ENCODE measurements at places on chromosomes 4 and X.

- H3K27ac ChIP-seq = no peak overlapping the region
- peaks cover 2% of the 10 kb centered on the region for H3K36me3 ChIP-seq
- no peaks in the 10 kb centered on the region for H3K27me3 ChIP-seq
- H3K4me3 ChIP-seq = no peak overlapping the region
- DNase-seq = no peak
- no peaks in the 10 kb centered on the region for H3K4me1 ChIP-seq
These were observed 323.2 kb upstream of the INTU start for GRCh38 chr4:127309369-127310102.

DNA sequence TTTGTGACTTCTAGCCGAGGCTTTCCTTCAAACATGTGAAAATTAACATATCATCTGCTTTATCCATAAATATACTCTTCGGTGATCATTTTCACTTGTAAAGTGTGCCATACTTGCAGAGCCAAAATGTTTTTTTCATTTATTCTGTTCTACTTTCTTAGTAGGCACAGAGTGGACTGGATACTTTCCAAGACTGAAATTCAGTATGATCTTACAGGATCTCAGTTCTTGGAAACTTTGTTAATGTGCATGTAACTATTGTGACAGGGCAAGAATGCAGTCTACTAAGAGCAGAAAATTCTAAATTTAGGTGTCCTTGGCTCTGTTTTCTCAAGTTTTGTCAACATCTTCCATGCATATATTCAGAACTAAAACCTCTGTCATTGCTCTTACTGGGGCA, 284.9 kb downstream of the TEX13A start:
- DNase-seq = no peak
- no peak overlapping the region for H3K27ac ChIP-seq
- no peaks in the 10 kb centered on the region for H3K36me3 ChIP-seq
- H3K27me3 ChIP-seq = no peaks in the 10 kb centered on the region

- no peaks in the 10 kb centered on the region for H3K27me3 ChIP-seq
- H3K4me1 ChIP-seq = no peaks in the 10 kb centered on the region
- H3K4me3 ChIP-seq = no peak overlapping the region
- H3K27ac ChIP-seq = no peak overlapping the region
- no peak for DNase-seq
These were observed 1160.0 kb downstream of the ADGRL3 start for GRCh38 chr4:62360156-62360545.

- H3K27ac ChIP-seq = no peak overlapping the region
- peaks cover 5% of the 10 kb centered on the region for H3K27me3 ChIP-seq
These were observed 28.5 kb upstream of the FGF2 start for GRCh38 chr4:122798101-122798500.

DNA sequence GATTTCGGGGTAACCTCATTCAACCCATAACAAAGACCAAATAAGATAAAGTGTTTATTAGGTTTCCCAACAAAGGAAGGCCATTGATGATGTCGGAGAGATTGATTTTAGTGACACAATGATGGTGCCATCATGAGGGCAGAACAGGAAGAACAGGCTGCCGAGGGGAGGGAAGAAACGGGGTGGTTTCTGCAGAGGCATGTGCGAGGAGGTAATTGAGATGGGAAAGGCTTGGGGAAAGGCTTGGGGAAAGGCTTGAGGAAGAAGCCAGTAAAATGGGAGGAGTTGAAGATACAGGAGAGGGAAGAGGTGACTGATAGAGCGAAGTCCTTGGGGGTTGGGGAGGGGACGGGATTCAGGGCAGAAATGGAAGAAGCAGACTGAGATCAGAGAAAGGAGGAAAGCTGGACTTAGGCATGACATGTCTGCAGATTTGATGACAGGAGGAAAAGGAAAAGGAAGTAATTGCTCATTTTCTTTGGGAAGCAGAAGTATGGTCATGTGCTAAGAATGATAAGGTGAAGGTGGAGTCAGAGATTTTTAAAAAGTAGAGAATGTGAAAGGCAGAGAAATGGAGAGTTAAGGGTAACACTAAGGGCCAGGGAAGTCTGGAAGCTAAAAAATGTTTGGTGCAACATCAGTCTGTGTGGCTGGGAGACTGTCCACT, 6.0 kb downstream of the HPSE start:
- H3K4me3 ChIP-seq = no peak overlapping the region
- DNase-seq = no peak
- no peak overlapping the region for H3K27ac ChIP-seq
- H3K4me1 ChIP-seq = peaks cover 3% of the 10 kb centered on the region
- H3K36me3 ChIP-seq = peaks cover 2% of the 10 kb centered on the region

GRCh38 chr4:6938647-6939271, 29.1 kb downstream of the TBC1D14 start:
- H3K4me3 ChIP-seq = no peak overlapping the region
- no peak for DNase-seq
- no peak overlapping the region for H3K27ac ChIP-seq
- H3K4me1 ChIP-seq = peaks cover 60% of the 10 kb centered on the region

DNA sequence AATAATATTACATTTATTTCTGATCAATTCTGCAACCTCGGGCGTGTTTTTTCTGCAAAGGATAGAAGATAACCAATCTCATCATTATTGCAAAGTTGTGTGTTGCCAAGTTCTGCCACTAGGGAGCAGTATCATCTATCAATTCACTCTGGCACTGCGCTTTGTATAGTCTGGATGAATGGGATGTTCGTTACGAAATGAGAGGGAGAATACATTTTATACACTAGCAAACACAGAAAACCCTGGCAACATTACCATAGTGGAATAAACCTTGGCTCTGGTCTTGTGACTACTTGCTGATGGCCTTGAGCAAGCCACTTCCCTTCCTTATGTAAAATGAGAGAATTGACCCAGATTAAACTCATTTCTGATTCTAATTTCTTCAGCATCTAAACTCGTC, 97.5 kb upstream of the ZNF518B start:
- peaks cover 7% of the 10 kb centered on the region for H3K27me3 ChIP-seq
- no peak overlapping the region for H3K4me3 ChIP-seq
- no peaks in the 10 kb centered on the region for H3K36me3 ChIP-seq
- peaks cover 9% of the 10 kb centered on the region for H3K4me1 ChIP-seq
- H3K27ac ChIP-seq = no peak overlapping the region
- DNase-seq = peak; percentile 54

DNA sequence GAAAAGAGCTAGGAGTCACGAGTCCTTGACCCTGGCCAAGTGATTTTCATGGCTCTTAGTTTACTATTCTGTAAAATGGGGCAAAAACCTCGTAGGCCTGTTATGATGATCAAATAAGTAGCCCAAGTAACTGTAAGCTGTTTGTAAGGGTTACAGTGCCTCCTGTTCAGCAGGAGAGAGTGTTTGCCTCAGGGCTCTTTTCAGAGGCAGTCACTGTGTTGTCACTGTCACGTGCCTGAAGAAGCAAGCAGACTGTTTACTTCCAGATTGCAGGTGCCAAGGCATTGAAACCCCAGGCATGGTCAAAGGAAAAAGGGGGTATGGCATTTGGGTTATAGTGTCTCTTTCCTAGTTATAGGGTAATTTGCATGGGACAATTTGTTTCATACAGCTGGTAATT, 4.5 kb downstream of the RAB39B start:
- H3K27me3 ChIP-seq = no peaks in the 10 kb centered on the region
- no peak for DNase-seq
- H3K36me3 ChIP-seq = peaks cover 4% of the 10 kb centered on the region
- H3K27ac ChIP-seq = no peak overlapping the region

Measured in memory B cell (primary cell).